Panc1 (cell line): ENCODE measurements at places on chromosomes 16 and 17.

DNA sequence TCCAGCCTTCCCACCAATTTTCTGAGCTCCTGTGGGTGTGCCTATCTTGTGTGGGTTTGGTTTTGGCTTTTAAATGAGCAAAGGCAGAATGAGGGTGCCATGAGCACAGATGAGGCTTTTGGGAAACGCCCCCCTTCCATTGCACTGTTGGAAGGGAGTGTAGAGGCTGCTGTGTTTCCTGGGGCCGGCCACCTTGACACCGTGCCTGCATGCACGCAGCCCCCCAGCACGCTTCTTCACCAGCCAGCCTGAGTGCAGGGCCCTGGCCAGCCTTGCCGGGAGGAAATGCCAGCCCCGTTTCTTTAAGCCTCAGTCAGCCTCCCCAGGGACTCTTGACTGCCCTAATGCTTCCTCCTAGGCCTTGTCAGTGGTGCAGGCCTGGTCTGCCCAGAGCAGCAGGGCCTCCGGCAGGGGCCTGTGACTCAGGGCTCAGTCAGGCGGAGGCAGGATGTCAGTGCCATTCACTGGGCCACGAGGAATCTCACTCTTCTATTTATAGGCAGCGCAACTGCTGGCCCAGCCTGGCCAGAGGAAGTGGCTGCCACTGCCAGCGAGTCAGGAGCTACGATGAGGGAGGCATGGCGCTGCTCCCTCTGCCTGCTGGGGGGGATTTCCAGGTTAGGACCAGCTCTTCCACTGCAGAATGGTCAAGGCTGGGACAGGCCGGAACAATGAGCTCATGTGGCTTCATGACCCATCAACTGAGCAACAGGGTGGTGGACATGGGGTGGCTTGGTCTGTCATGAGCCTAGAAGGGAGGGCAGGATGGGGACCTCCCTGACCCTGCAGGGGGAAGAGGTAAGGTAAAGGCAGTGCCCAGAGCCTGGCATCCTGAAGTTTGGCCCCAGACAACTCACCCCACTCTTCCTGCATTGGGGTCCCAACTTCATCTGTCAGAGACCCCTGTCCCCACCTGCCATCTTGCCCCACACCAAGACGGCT lies 205.2 kb downstream of the RAB11FIP4 start:
- peak; percentile 78 for DNase-seq

DNA sequence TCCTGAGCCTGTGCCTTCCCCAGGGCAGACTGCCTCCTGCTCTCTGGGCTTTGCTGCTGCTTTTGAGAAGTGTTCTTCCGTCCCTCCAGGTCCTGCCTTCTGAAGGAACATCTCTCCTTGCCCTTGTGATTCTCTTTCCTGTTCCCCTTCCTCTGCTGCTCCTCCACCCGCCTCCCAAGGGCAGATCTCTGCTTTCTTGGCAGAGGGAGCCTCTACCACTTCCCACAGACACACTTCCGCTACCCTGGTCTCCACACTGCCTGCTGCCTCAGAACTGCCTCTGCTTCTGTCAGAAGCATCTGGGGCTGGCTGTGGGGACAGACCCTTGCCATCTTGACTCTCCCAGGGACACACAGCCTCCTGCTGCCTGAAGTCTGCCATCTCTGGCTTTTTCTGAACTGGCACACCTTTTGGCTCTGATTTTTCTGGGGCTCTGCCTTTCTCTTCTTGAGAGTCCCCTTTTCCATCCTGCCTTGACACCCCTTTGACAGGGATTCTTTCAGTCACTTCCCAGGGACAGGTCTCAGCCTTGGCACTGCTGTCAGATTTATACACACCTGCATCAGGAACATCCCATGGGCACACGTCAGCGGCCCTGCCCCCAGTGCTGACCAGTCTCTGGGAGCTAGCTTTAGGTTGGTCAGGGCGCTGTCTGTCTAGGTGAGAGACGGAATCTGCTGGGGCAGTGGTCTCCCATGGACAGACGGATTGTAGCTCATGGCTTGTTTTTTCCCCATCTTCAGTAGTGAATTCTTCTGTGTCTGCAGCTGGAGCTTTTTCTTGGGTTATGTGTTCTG lies 16.6 kb downstream of the GPR179 start:
- no peak for DNase-seq

DNA sequence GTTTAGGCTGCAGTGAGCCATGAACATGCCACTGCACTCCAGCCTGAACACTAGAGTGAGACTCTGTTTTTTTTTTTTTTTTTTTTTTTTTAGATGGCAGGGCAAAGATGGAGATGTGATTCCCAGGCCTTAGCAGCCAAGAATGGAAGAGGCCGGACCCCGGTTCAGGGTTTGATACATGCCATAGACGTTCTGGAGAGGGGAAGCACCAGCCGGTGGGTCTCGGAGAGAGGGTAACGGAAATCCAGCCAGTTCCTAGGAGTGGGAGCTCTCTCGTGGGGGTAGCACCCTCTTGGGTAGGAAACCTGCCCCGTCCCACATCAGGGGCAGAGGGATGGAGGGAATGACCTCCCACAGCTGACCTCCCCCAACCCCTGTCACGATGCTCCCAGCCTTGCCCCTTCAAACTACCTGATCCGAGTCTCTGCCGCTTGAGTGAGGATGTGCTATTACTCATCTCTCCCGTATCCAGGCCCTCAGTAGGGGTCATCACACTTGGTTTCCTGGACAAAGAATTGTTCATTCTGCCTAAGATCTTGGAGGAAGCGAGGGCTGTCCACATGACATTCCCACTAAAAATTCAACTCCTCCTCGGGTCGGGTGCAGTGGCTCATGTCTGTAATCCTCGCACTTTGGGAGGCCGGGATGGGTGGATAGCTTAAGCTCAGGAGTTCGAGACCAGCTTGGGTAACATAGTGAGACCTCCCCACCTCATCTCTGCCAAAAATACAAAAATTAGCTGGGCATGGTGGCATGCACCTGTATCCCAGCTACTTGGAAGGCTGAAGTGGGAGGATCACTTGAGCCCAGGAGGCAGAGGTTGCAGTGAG lies 47.3 kb downstream of the MIS12 start:
- DNase-seq: no peak

DNA sequence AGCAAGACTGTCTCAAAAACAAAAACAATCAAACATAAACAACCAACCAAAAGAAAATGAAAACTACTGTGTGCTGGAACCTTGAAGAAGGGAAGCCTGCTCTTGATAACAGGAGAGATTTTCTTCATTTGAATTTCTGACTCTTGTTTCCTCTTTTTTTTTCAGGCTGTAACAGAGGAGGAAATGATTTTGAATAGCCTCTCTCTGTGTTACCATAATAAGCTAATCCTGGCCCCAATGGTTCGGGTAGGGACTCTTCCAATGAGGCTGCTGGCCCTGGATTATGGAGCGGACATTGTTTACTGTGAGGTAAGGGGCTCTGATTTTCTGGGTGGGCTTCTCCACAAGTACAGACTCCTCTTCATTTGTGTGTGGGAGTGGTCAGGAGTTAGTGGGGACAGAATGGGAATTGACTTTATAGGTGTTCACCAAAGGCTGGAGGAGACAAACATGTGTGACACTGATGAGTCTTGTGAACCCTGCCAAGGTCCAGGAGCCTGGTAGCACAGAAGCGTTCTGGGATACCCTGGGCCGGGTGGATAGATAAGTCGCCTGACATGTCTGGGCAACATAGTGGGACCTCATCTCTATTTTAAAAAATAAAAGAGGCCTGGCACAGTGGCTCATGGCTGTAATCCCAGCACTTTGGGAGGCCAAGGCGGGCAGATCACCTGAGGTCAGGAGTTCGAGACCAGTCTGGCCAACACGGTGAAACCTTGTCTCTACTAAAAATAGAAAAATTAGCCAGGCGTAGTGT lies 14.9 kb downstream of the DUS2 start:
- DNase-seq: no peak

- no peak for DNase-seq
Observed at GRCh38 chr17:73719588-73720071, 75.4 kb upstream of the SDK2 start.

- no peak for DNase-seq
Observed at GRCh38 chr17:27282054-27282551, 11.8 kb upstream of the WSB1 start.

GRCh38 chr16:678858-679813 lies 1.1 kb upstream of the STUB1 start:
- no peak for DNase-seq

DNA sequence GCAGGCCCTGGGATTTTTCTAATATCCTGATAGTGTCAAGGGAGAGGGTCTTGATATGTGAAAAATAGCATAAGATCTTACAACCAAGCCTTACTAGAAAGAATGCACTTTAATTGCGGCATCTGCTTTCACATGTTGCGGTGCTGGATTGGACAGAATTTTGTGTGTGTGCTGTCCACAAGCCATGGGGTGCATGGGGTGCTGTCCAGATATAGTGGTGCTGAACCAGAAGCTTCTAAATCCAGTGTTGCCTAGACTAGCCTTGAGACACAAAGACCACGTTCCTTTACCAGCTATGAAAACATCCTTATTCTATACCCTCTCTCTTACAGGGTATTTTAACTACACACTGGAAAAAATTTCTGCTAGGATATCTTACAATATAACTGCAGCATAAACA lies 244.0 kb downstream of the TMEM114 start:
- DNase-seq: no peak

- DNase-seq: no peak
Observed at GRCh38 chr17:47957591-47958490, at the start of gene PRR15L. TSS of gene PRR15L (minus strand) at chr17:47957883. CDS start at chr17:47953234, 4,649 bp downstream.

GRCh38 chr16:48054881-48055601 lies 100.8 kb downstream of the ABCC12 start:
- DNase-seq: peak; percentile 24

- DNase-seq: no peak
Observed at GRCh38 chr16:88798772-88799455, 4.7 kb upstream of the CDT1 start.

GRCh38 chr17:50432125-50432762 lies 6.2 kb downstream of the ACSF2 start:
- DNase-seq: no peak

DNA sequence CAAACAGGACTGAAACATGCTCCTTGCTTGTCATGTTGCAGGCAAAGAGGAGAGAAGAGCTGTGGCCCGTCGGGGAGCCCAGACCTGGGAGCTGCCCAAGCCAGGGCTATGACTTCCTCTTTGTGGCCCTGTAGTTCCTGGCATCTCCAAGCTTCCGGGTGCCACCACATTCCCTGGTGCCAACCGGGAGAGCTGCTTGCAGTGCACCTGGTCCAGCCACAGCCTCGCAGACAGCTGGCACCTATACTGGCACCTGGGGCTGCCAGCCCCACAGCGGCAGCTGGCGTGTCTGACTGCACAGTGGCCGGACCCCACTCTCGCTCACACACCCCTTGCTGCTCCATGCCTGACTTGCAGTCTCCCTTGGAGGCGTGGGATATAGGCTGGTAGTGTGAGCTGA lies 37.1 kb upstream of the FOXJ1 start:
- no peak for DNase-seq

- DNase-seq: no peak
Observed at GRCh38 chr17:48632579-48633265, 6.6 kb upstream of the HOXB9 start.
